Forelimb muscle (tissue), 1 donor: ENCODE measurements at places on chromosomes 1 and 21. TPM values are rescaled to one million over a fixed set of nuclear protein-coding genes. Genes with fewer than 3 reads are reported as not detected.

The MYCBP gene
- 22.7 TPM for polyA plus RNA-seq

- DNase-seq, result no peak
Measured at GRCh38 chr1:6378096-6378746, 15.3 kb downstream of the ACOT7 start.

The CAMK1G gene
- not detected for polyA plus RNA-seq

The RIPPLY3 gene
- 0.11 TPM for polyA plus RNA-seq

The DNASE2B gene
- polyA plus RNA-seq, result not detected

The RBM11 gene
- 0.09 TPM for polyA plus RNA-seq

The TTLL10 gene
- 0.35 TPM for polyA plus RNA-seq

DNA sequence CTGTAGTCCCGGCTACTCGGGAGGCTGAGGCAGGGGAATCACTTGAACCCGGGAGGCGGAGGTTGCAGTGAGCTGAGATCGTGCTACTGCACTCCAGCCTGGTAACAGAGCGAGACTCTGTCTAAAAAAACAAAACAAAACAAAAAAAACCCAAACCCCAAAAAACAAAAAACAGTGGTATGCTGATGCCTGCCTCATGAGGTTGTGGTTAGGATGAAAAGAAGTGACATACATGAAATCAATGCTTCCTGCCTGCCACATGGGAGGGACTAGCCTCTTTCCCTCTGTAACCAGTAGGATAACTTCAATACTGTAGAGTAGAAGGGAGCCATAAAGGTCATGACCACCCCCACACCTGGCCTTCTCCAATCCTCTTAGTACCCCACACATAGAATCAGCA, 55.2 kb downstream of the TENT5C start:
- DNase-seq, result no peak

GRCh38 chr1:177784409-177784808, 185.4 kb downstream of the SEC16B start:
- DNase-seq, result no peak

DNA sequence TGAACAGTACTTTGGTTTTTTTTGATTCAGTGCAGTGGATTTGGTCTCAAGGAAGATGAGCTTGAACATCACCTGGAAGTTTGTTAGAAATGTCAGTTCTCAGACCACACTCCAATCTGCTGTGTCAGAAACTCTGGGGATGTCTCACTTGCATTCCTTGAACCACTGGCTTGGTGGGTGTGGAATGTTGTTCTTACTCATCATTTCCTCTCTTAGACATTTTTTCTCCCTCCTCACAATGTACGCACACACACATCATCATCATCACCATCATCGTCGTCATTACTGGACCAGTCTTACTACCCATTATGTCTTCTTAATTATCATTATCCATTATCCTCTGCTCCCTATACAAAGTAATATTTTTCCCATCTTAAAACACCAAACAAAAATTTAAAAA, 91.9 kb upstream of the KCNK2 start:
- no peak for DNase-seq

DNA sequence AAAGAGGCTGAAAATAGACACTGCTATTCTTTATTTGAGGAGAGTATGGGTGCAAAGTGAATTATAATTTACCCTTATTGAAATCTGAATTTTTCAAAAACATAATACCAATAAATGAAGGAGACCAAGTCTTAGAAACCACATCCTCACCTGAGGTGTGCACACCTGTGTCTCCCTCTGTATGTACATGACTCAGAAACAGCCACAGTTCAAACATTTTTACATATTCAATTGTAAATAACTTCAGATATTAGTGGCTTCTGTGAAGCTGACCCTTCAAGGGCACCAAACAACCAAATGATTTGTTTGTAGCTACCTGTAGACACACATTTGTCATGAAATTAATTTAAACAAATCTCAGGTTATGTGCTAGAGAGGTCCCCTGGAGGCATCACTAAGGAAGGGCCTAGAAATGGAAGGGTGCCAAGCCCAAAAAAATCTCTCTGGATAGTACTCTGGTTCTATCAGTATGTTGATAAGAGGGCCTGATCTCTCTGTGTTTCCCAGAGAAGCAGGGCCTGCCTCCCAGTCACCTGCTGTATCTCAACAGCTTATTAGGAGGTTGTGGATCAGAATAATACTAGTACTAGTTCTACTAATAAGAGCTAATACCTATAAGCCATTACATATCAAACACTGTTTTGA, 28.1 kb downstream of the ERI3 start:
- no peak for DNase-seq

The FTCD gene
- 1.5 TPM for polyA plus RNA-seq

DNA sequence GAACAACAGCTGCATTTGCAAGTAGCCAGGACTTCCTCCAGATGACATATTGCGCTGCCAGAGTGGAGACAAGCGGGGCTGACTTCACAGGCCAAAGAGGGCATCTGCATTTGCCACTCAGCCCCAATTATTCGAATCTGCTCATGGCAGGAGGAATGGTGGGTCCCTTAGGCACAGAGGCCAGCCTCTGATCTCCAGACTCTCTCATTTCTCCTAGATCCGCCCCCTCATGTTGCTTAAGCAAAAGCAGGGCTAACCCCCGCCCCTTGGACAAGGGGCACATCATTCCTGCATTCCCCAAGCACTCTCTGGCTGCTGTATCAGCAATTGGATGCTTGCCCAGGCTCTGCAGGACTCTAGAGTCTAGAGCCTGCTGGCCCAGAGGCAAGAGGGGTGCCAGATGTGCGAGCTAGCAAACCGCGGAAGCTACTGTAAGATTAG, 262.4 kb downstream of the ST6GALNAC3 start:
- DNase-seq, result peak; percentile 35

GRCh38 chr1:235635938-235636662, 13.5 kb downstream of the GNG4 start:
- DNase-seq, result no peak

DNA sequence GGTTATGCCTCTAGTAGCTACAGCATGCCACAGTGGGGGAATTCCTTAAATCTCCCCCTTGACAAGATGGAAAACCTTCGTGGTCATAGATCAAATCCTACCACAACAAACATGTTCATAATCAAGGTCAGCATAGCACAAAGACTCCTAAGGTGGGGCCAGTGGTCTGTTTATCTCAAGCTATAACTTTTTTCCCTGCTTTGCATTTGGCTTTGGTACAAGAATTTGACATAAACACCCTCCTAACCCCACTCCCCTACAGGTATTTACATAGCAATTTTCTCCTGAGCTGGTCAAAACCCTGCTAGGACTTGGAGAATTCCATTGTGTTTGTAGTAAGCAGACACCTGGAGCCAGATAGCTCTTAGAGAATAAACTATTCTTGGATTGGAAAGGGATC, 58.5 kb downstream of the HIVEP3 start:
- no peak for DNase-seq

The TRIM46 gene
- 0.46 TPM for polyA plus RNA-seq

GRCh38 chr1:206737729-206738201, 32.8 kb upstream of the IL19 start:
- no peak for DNase-seq

DNA sequence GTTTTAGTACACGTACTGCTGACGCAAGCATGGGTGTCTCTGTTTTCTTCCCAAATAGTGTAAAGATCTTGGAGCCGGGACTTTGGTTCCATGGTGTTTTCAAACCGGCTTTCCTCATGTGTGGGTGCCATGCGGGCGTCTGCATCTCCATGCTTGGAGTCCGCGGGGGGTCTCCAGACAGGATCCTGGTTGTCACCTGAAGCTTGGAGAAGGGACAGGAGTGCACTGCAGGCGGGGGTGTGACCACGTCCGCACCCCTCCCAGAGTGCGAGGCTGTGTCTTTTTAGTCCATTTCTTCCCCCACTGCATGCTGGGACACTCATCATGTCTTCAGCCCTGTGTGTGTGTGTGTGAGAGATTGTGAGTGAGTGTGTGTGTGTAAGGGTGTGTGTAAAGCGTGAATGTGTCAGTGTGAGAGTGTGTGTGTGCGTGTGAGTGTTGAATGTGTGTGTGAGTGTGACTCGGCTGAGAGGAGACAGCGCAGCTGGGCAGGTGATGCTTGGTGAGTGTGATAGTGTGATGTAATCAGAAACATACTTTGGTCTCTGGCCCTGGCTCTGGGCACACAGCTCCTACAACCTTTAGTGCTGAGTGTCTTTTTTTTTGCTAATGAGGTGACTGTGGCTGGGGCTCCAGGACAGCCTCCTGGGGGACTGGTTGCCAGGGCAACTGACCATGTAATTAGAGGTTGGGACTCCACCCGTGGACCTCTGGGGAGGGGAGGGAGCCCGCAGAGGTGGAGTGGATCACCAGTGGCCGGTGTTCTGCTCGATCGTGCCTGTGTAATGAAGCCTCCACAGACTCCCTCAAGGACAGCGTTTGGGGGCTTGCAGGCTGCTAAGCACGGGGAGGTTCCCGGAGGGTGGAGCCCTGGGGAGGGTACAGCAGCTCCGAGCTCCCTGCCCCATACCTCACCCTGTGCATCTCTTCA, 55.1 kb downstream of the AGPAT3 start:
- no peak for DNase-seq

DNA sequence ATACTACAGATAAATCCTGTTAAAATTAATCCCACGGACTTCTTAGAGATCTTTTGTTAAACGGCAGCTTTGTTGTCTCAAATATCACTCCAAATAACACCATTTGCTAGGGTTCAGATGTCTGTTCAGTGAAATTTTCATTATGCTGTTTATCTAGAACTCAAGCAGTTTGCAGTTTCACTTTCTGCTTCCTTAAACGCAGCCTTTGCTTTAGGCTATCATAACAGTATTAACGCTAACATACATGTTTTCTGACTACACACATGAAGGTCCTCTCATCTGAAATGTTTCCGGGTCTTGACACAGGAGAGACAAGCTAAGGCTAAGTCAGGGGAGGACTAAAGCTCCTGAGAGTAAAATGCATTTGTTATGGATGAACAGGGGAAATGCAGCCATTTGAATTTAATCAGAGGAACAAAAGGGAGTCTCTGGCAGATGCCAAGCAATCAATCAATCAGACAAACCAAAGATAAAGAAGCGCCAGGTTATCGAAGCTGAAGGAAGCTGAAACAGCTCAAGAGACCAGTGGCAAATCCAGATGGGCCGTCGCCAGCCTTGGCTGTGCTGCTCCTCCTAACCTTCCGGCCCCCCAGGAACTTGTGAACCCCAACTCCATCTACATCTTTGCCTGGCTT, 16.9 kb downstream of the CCSAP start:
- DNase-seq, result no peak

The NDUFS2 gene
- polyA plus RNA-seq, result 142 TPM

GRCh38 chr1:213060836-213061235, 9.8 kb downstream of the RPS6KC1 start:
- DNase-seq, result no peak

The SPRR4 gene
- polyA plus RNA-seq, result not detected

DNA sequence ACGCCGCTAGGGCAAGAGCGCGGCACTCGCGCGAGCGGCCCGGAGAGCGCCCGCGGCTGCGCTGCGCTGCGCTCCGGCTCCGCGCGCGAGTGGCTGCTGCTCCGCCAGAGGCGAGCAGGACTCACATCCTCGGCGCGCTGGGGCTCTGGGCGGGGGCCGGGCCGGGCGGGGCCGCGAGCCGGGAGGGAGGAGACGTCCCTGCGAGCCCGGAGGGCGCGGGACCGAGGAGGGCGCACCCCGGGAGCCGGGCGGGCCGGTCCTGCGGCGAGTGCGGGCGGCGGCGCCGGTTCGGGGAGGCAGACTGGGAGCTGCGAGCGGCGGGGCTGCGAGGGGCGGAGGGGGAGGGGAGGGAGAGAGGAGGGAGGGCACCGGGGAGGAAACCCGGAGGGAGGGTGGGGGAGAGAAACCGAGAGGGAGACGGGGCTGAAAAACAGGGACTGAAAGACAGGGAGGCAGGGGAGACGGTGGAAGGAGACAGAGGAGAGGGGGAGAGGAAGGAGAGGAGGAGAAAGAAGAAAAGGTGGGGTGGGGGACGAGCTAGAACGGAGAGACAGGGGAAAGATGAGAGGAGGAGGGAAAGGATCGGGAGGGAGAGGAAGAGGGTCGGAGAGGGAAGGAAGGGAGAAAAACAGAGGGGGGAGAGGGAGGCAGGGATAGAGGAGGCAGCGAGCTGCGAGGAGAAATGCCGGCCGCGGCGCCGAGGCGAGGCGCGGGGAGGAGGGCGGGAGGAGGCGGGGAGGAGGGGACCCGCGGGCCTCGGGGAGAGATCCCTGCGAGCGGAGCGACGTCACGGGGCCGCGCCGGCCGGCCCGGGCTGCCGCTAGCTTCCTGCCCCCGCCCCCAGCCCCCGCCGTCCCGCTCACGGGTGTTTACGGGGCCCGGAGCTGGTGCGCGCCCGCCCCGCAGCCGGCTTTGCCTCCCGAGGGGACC, at the start of gene CAMK2N1:
Gene CAMK2N1, minus strand, starts transcription at position 684 of the 930 bp plus-strand sequence. CDS start 831 bp downstream, outside the sequence.
- DNase-seq, result no peak

GRCh38 chr1:29805122-29805895, 569.0 kb downstream of the PTPRU start:
- no peak for DNase-seq

The TDRD5 gene
- polyA plus RNA-seq, result not detected

The HTR1D gene
- not detected for polyA plus RNA-seq

GRCh38 chr1:54545916-54546635, 2.0 kb upstream of the ACOT11 start:
- no peak for DNase-seq

DNA sequence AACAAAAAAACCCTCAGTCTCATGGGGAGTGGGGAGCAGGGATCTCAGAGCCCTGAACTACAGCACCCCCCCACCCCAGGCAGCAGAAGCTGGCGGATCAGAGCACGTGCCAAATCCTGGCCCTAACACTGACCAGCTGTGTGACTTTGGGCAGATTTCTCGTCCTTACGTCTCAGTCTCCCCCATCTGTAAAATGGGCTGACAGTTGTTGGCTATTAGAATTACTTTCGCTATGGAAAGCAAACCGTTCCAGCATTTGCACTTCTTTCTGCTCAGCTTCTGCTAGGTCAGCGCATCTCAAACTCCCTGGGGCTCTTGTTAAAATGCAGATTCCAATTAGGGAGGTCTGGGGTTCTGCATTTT, 15.5 kb downstream of the TNFRSF8 start:
- DNase-seq, result no peak

DNA sequence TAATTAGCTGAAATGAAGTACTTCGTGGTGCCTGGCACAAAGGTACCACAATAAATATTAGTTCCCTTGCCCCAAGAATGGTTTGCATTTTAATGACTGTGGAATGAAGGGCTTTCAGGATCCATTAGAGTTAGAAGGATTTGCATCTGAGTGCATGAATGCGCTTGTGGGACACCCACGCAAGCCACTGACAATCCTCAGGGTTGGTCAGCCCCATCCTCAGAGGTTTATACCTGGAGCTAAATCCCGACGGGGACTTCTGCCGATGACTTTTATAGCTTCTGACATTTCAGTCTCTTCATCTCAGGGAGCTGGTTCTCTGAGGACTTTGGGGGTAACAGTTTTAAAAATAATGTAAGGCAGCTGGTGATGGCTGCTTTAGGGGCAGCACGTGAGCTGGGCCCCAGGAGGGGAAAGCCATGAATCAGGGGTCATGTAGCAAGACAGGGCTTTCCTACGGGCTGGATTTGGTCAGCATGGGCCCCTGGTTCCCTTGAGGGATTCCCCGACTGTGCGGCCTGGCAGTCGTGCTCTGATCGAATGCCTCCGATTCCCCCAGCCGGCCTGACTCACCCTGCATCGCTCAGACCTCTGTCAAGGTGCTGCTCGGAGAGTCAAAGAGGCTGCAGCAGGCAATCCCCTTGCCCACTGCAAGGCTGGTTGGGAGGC, 20.8 kb upstream of the IL10 start:
- no peak for DNase-seq
